Hematopoietic multipotent progenitor cell (in vitro differentiated cells): ENCODE measurements at places on chromosomes 2 and 18. TPM values are rescaled to one million over a fixed set of nuclear protein-coding genes. Genes with fewer than 3 reads are reported as not detected.

The PARD6G gene
- under 0.01 TPM for total RNA-seq

DNA sequence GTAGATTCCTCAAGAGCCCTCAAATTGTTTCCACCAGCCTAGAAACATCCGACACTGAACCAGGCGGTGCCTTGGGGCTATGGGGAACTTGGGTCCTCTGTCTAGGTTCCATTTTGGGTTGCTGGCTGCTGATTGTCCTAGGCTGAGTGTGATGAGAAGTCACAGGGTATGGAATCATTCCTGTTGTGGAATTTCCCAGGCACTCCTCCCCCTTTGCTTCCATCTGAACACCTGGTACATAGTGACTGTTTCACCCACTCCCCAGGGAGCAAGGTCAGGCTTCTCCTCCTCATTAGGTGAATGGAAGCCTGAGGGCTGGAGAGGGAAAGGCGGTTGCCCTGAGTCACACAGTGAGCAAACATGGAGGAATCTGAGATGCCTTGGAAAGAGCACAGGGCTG lies 4.5 kb downstream of the KIF3C start:
- DNase-seq, result no peak

GRCh38 chr2:230811508-230811907 lies 53.2 kb upstream of the ITM2C start:
- DNase-seq, result no peak

DNA sequence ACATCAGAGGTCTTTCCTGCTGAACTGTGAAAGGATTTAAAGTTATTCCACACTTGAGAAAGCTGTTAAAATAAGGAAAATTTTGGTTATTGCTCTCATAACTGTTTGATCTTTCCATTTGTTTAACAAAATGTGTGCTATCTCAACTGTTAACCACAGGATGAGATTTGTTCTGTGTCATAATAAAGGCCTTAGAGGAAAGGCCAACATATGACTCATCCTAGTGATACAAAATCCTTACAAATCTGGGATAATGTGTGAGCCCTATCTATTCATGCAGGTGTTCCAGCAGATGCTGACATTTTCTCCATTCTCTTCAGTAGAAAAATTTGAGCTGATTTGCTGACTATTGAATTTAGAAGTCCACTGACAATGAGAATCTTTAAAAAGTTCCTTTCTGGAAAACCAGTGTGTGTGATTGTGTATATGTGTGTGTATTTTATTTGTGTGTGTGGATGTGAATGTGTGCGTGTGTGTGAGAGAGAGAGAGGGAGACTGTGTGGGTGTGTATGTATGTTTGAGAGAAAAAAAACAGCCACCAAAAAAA lies 1111.9 kb upstream of the GYPC start:
- DNase-seq, result no peak

DNA sequence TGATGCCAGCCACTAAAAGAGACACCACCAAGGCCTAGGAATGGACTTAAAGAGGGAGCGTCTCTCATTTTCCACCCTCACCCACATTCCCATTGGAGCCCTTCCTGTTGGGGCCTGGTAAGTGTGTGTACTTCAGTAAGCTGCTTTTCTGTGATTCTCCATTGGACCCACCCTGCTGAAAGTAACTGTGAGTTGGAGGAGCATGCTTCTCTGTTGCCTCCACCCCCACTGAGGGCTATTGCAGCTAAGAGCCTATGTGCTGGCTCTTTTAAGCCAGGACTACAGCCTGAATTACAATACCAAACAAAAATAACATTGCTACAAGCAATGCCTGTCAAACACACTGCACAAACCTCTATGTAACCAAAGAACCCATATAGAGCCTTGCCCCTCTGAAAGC lies 81.1 kb downstream of the TRABD2A start:
- DNase-seq, result no peak

The NCOA1 gene
- total RNA-seq, result 33.9 TPM

- DNase-seq, result no peak
These were observed 132.7 kb downstream of the HDAC4 start for GRCh38 chr2:239268082-239268481.

The ZSWIM2 gene
- total RNA-seq, result not detected

DNA sequence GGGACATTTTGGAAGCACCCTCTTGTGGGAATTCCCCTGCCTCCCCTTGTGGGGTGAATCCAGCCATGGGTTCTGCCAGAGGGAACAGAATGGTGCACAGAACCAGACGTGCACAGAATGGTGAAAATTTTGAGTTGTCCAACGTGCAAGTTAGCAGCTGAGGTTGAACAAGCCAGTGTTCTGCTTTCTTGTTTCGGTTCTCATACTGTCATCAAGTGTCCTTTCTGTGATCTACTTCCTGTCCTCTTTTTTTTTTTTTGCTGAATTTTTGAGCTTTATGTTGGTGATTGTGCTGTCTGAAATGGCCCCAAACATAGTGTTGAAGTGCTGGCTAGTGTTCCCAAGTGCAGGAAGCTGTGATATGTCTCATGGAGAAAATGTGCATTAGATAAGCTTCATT lies 21.5 kb upstream of the REEP1 start:
- no peak for DNase-seq

DNA sequence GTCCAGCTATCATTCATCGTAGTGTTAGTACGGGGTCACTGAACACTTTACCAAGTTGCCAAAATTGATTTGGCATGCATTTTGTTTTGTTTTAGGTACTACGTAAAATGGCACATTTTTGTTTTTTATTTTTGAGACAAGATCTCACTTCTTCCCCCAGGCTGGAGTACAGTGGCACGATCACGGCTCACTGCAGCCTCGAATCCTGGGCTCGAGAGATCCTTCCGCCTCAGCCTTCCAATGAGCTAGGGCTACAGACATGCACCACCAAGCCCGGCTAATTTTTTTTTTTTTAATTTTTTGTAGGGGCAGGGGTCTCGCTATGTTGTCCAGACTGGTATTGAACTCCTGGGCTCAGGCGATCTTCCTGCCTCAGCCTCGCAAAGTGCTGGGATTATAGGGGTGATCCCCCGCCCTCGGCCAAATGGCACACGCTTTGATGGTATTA lies 786 bp downstream of the TAF1B start:
- no peak for DNase-seq

DNA sequence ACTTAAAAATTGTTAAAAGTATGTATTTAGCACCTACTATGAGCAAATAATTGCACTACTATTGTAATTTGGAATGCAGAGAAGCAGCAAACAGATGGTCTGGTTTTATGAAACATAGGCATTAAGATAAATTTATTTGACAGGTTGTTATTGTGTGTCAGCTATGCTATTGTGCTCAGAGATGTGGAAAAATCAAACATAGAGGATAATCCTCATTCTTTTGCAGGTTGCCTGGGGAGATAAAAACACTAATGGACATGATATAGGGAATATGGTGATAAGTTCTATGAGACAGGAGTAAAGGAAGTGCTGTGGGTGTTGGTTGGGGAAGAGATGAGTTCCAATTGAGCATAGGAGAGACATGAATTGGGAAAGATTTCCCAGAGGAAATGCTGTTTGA lies 71.3 kb downstream of the PPP1R1C start:
- no peak for DNase-seq

The REG3A gene
- not detected for total RNA-seq
